Memory B cell (primary cell): ENCODE measurements at places on chromosomes 12 and 14.
A peak's percentile ranks its signal among the peaks of the same experiment; 100 is the strongest.

DNA sequence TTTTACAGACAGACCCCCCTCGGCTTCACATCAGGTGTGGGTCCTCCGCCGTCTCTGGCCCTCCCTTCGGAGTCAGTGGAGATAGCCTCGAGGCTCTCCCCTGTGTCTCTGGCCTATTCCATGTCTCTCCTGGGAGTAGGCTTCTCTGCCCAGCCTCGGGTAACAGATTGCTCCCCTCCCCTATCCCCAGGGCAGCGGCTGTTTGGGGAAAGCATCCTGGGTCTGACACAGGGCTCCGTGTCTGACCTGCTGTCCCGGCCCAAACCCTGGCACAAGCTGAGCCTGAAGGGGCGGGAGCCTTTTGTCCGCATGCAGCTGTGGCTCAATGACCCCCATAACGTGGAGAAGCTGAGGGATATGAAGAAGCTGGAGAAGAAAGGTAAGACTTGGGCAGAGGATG is 30.8 kb downstream of the PHETA1 start:
- no peak for DNase-seq

- no peak for DNase-seq
Observed at GRCh38 chr12:42508913-42509460, 80.6 kb downstream of the PRICKLE1 start.

DNA sequence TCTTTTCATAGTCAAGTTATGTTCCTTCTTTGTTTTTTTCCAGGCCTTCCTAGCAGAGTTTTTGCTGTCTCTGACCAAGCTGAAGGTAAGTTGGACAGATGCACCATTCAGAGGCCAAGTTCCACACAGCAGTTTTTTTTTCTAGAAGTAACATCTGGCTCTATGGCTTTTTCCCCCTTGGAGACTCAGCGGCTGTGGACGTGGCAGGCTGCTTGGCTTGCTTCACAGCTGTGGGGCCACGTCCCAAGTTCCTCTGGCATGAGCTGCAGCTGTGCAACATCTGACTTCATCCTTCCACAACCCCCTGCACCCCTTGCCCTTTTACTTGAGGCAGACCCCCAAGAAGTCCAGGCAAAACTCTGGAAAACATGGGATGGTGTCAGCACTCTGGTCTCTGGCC is 24.2 kb upstream of the RHOJ start:
- no peak for DNase-seq

DNA sequence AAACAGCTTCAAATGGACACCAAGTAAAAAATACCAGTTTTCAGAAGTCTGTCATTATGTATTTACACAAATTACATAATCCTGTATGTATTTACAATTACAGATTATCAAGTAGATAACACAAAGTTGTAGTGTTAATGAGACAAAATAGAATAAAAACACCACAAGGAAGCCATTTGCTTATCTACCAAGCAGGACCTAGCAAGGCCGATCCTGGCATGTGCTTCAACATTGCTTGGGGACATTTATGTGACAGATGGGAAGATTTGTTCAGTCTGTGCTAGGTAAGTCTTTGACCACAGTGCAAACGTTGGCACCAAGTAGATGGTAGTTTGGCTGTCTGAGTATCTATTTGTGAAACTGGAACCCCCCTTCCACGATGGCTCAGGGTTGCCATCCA is 35.8 kb downstream of the BCAT1 start:
- no peak for DNase-seq

- DNase-seq, result no peak
Observed at GRCh38 chr14:77141214-77142004, at the start of gene ZDHHC22. Gene ZDHHC22, minus strand, starts transcription at chr14:77141791. Its CDS starts 2,053 bp downstream, at chr14:77139738.

- DNase-seq, result peak; percentile 46
Observed at GRCh38 chr12:47032644-47033043, 46.8 kb upstream of the PCED1B start.

- DNase-seq, result no peak
Observed at GRCh38 chr12:27361372-27361771, 28.7 kb downstream of the BMAL2 start.

GRCh38 chr14:89406941-89407340 is 10.1 kb downstream of the FOXN3 start:
- no peak for DNase-seq

GRCh38 chr12:68013181-68013580 is 23.9 kb downstream of the IFNG-AS1 start:
- DNase-seq, result no peak

DNA sequence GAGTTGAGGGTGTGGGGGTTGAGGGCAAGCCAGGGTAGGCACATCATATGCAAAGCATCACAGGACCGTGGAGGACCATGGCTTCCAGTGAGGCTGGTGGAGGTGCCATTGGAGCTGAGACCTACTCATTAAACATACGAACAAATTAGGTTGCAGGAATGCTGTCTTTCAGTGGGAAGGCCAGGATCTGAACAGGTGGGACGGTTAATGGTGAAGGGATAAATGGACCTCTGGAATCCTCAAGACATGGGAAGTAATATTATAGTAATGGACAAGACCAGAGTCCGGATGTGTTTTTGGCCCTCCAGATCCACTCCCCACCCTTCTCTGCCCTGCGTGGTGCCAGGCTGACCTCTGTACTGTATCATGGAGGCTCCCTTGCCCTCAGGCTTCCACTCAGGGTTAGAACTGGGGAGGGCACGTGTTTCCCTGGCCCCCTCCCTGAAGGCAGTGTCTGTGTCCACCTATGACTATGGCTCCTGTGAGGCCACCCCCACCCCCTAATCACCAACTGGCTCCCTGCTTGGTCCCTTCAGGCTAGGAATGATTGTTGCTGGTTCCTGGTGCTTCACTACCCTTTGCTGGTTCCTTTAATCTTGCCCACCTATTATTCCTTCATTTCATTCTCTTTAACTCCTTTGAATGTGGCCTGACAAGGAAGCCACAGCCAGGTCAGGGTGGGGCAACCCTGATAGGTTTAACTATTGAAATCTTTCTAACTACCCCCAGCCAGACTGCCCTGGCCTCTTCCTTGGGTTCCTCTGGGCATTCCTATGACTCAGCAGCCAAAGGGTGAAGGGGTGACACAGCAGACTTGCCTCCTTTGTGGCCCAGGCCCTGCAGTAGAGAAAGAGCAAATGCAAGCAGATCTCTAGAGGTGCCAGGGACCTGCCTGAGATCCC is 10.7 kb downstream of the DHRS2 start:
- DNase-seq, result no peak

DNA sequence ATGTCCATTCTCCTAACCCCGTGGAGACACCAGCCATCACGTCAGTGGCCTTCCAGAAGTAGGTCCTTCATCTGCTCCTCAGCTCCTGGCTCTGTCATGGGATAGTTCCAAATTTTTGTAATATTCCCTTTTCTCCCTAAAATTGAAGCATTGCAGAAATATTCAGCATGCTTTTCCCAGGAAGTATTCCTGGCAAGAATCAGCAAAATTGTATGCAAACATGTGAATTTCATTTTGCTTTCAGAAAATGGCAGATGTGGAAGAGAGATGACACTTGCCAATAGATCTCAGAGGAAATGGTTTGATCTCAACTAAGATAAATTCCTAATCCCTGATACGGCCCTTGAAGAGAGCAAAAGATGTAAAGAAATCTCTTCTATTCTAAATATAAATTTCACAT is 298.9 kb downstream of the ITPR2 start:
- no peak for DNase-seq

- no peak for DNase-seq
Observed at GRCh38 chr14:102103062-102103695, 16.3 kb upstream of the HSP90AA1 start.

DNA sequence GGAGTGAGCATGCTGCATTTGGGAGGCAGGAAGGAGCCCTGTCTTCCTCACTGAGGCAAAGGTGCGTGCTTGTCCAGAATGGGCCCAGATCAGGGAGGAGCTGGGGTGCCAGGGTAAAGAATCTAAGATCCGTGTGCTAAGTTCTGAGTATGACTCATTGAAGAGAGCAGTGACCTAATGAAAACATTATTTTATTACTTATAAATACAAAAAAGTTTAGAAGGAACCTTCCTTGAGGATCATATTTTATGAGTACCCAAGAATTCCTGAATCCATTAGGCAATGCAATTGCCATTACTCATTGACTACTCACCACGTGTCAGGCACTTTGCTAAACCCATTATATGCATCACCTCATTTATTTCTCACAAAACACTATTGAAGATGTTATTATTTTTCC is 264.7 kb downstream of the EGLN3 start:
- no peak for DNase-seq

- peak; percentile 74 for DNase-seq
Observed at GRCh38 chr14:22570132-22570949, 18.7 kb downstream of the DAD1 start.

- DNase-seq, result no peak
Observed at GRCh38 chr12:48765753-48766162, 23.1 kb downstream of the ADCY6 start.

- DNase-seq, result no peak
Observed at GRCh38 chr14:45968037-45968436, 683.5 kb downstream of the RPL10L start.

DNA sequence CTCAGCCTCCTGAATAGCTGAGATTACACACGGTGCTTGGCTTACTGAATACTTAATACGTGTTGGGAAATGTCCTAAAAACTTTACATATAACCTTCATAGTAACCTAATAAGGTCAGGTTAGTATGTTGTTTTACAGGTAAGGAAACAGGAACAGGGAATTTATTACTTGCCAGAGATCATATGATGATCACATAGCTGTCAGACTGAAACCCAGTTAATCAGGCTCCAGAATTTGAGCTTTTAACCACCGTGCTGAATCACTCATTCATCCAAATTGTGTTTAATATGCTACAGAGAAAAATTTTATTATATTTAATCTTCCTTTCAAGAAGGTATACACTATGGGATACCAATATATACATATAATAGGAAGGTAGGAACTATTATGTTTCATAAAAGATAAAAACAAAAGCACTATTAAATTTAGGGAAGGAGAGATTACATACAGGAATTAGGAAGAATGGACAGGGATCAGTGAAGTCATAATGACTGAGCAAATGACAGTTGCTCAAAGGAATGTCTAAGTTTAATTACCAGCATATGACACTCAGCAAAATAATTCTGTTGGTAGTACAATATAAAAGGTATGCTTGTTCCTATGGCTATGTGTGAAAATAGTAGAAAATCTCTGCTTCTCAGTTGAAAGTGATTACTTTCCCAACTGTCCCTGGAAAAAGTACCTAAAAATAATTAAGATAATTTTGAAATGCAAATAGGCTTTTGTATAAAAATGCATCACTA is 59.3 kb downstream of the HEATR5A start:
- no peak for DNase-seq

DNA sequence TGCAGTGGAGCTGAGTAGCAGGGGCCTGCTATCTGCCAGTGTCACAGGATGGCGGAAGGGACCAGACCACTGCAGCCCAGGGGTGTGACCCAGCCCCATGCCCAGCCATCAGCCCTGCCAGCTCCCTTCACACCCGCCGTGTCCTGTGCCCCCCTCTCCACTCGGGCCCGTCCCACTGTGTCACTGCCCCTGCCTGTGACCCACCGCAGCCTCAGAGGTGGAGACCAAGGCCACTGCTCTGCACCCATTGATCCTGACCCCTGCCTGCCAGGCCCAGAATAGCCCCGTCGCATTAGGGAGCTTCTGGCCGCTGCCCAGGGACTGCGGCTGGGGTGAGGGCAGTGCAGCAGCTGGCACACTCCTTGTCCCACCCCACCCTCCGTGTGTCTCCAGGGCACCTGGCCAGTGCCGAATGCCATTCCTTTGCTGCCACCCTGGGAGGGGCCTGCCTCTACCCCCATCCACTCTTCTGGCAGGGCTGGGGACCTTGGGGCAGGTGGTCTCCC is 2.1 kb upstream of the CRIP2 start:
- DNase-seq, result no peak

DNA sequence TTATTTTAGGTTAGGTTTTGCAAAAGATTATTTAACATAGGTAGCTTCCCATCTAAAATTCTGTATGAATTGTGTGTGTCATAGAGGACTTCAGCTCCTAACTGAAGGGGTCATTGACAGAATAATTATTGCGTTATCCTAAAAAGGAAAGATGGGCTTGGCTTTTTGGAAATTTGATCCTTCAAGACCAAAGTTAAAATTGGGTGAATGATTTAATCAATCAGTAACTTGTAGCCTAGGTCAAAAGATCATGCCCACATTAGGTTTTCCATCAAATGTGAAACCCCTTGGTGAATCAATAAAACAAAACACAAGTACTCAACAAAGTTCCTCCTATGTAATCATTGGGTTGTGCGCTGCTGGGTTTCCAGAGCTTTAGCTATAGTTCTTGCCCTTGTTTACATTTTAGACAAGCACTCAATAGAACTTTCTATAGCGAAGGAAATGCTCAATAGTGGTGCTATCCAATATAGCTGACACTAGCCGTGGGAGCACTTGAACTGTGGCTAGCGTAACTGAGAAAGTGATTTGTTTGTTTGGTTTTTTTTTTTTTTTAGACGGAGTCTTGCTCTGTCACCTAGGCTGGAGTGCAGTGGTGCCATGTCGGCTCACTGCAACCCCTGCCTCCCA is 37.6 kb upstream of the ARHGAP5 start:
- no peak for DNase-seq

- DNase-seq, result no peak
Observed at GRCh38 chr12:42809226-42809625, 219.7 kb upstream of the PRICKLE1 start.

- DNase-seq, result no peak
Observed at GRCh38 chr12:47819138-47819895, 386 bp downstream of the HDAC7 start.

DNA sequence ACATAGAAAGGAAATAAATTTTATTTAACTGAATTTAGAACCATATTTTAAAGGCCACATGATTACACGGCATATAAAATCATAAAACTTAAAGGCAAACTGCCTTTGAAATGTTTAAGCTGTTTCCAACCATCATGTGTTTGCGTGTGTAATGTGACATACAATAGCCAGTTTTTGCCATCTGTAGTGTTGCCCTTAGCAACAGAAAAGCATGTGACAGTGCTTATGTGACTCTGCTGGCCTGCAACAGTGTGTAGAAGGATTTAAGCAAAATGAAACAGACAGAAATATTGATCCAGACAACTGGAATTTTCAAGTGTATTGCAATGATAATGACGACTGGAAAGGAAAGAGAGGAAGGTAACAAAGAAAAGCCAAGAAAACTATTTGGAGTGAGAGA is 49.5 kb downstream of the TSPAN19 start:
- DNase-seq, result no peak

GRCh38 chr14:98951521-98952152 is 320.4 kb downstream of the BCL11B start:
- DNase-seq, result no peak
